ENCODE measurements at places on chromosomes 3 and 15.

- peak; percentile 59 for DNase-seq
Observed at GRCh38 chr15:64635499-64636495, 139.6 kb downstream of the RBPMS2 start.

DNA sequence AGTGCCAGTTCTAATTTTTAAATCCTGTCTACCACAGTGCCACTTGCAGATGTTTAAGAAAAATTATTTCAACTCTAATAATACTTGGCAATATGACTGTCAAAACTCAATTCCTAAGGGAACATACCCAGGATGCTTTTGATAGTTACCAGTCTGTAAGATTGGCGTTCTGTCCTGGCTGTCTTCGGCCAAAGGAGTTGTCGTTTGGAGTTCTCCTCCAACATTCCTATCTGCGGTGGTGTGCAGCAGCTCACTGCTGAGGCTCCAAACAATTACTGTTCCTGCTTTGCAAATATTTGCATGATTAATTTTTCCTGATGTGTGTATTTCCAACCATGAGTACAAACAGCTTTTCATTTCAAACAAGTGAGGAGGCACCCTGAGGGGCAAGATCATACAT, 330.8 kb upstream of the DPH6 start:
- no peak for DNase-seq

GRCh38 chr3:32181365-32181764, 57.1 kb upstream of the CMTM8 start:
- no peak for DNase-seq

DNA sequence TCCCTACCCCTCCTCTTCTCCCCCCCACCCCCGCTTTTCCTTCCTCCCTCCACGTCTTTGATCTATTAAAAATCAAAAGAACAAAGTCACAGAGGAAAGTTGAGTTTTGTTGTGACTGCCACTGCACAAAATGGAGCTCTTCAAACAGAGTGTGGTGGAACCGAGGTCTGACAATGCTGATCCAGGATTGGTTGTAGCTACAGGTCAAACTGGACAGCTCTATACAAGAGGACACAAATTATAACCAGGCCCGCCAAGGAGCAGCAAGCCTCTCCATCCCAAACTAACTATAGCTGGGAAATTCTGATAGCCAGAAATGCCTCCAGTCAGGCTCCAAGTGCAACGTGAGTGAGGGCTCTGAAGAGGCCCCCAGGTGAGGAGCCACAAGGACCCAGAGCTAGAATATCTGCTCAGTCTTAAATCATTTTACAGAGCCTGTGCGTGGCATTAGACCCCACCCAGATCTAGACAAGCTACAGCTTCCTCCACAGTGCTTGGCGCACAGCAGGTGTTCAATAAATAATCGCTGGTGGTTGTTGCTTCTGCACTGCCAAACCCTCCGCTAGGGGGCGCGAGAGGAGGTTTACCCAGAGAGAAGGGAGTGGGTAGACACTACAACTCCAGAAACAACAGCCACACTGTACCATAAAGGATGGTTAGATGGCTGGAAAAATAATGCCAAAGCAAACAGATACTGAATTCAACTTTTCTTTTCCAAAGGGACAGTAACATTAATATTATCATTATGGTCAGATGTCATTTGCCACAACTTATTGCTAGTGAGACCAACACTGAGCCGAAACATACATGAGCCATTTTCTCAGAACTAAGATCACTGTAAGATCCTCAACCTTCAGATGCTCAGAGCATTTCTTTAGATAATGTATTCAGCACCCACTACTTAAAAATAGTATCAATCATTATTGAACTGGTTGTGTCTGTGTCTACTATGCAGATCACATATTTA, 44.6 kb downstream of the ZIC4 start:
- DNase-seq: peak; percentile 28

GRCh38 chr3:125022206-125022605, 33.6 kb downstream of the HEG1 start:
- DNase-seq: no peak

GRCh38 chr3:30894521-30895251, at the start of gene GADL1:
GADL1 (minus strand) TSS chr3:30894661; CDS start chr3:30894614, 47 bp downstream.
- no peak for DNase-seq

DNA sequence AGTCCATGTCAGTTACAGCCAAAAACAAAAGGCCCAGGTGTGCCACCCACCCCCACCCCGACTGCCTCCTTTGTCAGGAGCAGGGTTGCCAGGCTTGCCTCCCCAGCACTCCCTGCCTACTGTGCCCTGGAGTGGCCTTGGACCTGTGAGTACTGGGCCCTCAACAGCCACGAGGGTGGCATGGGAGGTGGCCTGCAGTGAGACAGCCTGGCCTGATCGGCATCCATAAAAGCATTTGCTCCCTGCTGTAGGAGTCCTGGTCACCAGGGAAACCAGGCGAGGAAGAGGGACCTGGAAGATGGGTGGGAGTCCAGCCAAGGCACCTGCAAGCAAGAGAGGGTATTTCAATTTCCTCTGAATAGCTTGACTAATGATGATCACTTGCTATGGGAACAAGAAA, 56.4 kb upstream of the KCNMB2 start:
- no peak for DNase-seq

DNA sequence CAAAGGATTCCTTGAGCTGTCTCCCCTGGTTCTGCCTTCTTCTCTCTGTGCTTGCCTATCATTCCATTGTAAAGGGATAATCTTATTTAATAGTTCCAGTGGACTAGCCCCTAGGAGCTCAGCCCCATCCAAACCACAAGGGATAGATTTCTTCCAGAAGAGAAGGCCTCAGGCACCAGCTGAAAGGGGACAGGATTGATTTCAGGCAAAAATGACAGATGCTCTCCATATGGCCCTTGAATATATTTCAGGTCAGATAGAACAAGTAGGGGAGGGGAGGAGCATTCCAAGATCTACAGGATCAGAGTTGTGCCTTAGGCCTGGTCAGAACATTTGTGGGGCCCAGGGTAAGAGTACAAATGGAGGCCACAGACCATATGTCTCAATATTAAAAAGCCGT, 85.3 kb downstream of the RPLP1 start:
- DNase-seq: no peak

DNA sequence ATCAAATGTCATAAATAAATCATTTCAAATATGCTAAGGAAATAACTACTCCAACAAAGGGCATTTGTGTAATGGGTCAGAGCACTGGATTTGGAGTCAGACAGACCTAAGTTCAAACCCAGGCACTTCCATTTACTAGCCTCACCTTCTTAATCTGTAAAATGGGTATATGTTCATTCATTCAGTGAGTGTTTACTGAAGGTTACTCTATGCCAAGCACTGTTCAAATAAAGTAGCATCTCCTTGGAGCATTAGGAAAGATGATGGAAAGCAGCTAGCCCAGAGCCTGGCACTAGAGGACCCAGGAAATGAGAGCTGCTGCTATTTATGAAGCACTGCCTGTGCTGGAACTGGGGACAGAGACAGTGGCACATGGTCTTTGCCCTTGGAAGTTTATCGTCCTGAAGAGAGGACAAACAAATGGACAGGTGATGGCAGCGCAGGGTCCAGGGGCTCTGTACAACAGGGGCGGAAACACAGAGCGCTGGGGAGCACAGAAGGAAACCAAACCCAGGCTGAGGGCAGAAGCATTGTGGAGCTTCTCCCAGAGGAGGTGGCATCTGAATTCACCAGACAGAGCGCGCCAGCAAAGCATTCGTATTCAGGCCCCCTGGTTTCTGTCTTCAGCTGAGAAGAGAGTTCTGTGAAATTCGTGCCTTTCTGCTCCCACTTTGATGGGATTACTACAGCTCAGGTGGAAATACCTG, 19.0 kb downstream of the TM4SF4 start:
- no peak for DNase-seq

GRCh38 chr3:137409584-137409983, 354.5 kb upstream of the SOX14 start:
- DNase-seq: no peak

All from inflammatory macrophage treated with lipopolysaccharide for 4 hours (primary cell).